Stimulated activated CD4-positive, alpha-beta T cell treated with anti-CD3 and anti-CD28 coated beads, Interleukin-12 subunit alpha, Interleukin-12 subunit beta, amount 100 ng/mL, for 24 hours (primary cell): ENCODE measurements at places on chromosomes 6 and 20.

DNA sequence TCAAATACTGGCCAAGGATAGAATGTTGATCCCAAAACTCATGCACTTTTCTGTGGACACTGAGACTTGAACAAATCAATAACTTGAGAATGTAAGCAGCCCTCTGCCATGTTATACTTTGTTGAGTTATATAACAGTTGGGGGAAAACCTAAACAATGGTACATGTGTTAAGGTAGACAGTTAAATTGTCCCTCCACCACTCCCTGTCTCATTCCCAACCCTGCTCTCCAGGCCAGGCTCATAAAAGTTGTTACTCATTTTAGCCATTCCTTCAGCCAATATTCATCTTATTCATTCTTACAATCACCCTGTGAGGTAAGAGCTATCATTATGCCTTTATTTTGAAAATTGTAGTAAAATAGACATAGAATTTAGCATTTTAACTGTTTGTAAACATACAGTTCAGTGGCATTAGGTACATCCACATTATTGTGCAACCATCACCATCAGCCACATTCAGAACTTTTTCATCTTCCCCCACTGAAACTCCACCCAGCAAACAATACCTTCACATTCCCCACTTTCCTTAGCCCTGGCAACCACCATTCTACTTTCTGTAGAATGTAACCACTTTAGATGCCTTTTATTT, 38.2 kb upstream of the IER3 start:
- no peak for DNase-seq

GRCh38 chr6:2866171-2866846, 24.6 kb upstream of the SERPINB1 start:
- DNase-seq = no peak

- DNase-seq = no peak
Observed at GRCh38 chr6:33847078-33847477, 43.3 kb upstream of the MLN start.

GRCh38 chr6:68235326-68235784, 399.7 kb upstream of the ADGRB3 start:
- DNase-seq = no peak

DNA sequence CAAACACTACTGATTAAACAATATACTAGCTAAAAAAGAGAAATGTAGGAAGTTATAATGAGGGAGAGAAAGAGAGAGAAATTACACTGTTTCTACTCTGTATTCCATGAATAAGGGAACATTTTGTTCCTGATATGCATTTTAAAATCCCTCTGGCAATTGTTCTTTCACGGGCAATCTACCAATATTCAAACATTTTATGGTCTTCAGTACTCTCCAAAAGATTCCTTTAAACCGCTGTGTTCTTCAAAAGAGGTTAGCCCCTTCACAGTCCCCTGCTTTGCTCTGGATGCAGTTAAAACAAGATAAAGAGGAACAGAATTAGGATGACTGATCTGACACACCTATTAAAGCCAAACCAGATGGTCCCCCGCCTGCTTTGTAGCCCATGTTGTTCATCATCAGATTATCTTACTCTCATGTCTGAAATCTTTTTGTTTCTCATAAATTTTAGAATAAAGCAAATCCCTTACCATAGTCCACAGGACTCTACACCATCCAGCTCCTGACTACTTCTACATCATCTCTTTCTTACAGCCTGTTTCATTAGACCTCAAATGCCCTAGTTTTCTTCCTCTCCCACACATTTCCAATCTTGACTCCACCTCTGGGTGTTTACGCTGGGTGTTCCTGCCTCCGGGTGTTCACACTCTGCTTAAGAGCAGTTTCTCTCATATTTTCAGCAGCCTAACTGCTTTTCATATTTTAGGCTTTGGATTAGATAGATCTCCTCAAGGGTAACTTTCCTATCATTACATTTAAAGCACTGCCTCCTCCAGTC, 399.7 kb downstream of the COL12A1 start:
- no peak for DNase-seq

DNA sequence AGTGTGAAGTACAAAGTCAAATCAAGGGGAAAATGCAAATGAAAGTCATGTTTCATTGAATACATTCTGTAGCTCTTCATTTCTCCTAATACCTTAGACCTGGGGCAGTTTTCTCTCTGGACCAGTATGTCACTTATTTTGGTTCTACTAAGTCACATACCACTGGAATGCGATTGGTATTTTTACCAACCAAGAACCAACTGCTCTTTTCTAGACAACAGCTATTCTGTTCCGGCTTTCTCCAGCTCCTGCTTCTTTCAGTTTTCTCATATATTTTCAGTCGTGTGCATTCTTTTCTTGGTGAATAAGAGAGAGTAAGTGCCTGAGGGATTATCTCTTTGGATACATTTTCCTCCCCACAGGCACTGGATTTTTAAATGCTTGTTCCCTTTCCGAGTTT, 39.2 kb upstream of the SPACA1 start:
- DNase-seq = no peak

- DNase-seq = peak; percentile 2
Observed at GRCh38 chr6:100001915-100002388, 7.9 kb upstream of the MCHR2 start.

DNA sequence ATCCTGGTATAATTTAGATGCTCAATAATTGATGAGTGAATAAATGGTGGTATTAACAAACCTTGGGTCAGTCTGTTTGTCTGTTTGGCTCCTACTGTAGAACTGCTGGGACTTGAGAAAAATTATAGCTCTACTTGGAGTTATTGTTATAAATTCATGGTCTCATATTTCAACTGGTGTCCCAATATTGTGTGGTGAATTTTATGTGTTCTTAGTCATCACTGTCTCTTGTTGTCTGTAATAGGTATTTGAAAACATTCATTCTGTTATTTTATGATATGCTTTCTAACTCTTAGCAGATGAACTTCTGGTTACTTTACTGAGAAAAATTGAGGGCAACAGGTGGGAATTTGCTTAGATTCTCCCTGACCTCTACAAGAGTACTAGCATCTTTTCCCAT, 221.4 kb downstream of the CDKAL1 start:
- DNase-seq = no peak

GRCh38 chr20:33059741-33060390, 6.2 kb downstream of the BPIFB3 start:
- no peak for DNase-seq

- no peak for DNase-seq
Observed at GRCh38 chr6:43698584-43699349, 11.2 kb upstream of the MRPS18A start.

DNA sequence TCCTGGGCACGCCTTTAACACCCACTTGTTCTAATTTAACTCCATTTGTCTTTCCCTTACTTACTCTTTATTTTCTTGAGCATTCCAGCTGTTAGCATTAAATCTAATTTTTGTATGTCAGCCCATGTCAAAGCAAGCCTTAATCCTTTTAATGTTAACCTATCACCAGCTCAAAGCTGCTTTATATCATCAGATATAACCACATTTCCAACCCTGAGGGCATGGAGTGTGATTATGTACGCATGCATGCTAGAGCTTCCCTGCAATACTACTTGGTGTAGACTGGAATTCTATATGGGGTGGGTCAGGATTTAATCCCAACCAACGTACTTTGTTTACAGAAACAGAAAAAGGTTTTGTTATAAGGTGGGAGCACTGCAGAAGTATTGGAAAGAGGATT, 139.4 kb upstream of the HMGN3 start:
- no peak for DNase-seq

- peak; percentile 75 for DNase-seq
Observed at GRCh38 chr20:33443512-33444239, at the start of gene SNTA1. Gene SNTA1 (minus strand): TSS chr20:33443763. CDS start chr20:33443620, 143 bp downstream.

- no peak for DNase-seq
Observed at GRCh38 chr20:46303176-46303956, 4.9 kb downstream of the CDH22 start.

GRCh38 chr6:7902221-7902620, 8.4 kb downstream of the TXNDC5 start:
- no peak for DNase-seq
